ENCODE measurements at places on chromosomes 5 and 9.

DNA sequence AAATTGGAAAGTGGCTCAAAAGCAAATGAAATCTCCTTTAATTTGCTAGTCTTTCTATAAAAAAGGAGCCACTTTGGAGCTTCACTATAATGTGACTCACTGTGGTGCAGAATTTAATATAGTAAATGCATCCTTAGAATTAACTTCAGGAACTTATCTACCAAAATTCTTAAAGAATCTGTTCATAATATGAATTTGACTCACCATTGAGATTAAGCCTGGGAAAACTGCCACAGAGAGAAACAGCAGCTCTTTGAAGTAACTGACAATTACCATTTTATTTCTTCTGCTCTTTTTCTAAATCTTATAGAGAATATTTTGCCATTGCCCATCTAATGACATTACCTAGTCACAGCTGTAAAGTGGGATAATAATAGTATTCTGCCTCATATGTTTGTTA is 211.9 kb upstream of the CDH6 start:
- DNase-seq: no peak

DNA sequence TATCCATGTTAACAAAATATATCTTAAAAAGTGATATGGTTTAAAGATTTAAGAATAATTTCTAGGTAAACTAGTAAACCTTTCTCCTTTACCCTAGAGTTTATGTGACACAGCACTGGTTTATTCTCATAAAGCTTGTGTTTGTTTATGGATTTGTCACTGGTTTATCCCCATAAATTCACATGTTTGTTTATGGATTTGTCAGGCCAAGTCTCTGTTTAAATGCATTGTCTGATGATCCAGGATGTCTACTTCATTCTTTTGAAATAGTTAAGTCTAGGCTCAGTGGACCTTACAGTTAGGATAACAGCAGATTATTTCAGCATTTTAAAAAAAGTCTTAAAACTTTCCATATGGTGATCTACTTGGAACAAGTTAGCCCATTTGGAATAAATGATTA is 334.0 kb downstream of the ARRDC3 start:
- no peak for DNase-seq

DNA sequence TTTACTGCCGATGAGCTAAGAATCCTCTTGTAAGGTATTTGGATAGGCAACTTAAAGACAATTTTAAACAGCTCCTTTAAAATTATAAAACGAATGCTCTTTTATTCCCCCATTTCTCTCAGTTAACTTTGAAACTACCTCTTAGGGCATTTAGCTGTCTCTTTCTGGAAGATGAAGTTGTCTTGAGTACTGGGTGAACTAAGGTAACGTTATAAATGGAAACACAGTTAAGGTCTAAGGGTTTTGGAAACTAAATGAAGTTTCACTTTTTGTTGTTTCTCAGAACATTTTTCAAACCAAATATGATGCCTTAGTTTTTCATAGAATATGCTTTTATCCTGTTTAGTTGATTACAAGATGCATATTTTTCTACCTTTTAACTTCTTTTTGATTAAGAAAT is 6.8 kb downstream of the UBE2R2 start:
- no peak for DNase-seq

- no peak for DNase-seq
Measured at GRCh38 chr5:137995749-137996128, 37.1 kb downstream of the FAM13B start.

- DNase-seq: no peak
Measured at GRCh38 chr9:27749838-27750237, 176.6 kb upstream of the C9orf72 start.

- DNase-seq: no peak
Measured at GRCh38 chr5:18553269-18553668, 919.0 kb downstream of the TAF11L14 start.

DNA sequence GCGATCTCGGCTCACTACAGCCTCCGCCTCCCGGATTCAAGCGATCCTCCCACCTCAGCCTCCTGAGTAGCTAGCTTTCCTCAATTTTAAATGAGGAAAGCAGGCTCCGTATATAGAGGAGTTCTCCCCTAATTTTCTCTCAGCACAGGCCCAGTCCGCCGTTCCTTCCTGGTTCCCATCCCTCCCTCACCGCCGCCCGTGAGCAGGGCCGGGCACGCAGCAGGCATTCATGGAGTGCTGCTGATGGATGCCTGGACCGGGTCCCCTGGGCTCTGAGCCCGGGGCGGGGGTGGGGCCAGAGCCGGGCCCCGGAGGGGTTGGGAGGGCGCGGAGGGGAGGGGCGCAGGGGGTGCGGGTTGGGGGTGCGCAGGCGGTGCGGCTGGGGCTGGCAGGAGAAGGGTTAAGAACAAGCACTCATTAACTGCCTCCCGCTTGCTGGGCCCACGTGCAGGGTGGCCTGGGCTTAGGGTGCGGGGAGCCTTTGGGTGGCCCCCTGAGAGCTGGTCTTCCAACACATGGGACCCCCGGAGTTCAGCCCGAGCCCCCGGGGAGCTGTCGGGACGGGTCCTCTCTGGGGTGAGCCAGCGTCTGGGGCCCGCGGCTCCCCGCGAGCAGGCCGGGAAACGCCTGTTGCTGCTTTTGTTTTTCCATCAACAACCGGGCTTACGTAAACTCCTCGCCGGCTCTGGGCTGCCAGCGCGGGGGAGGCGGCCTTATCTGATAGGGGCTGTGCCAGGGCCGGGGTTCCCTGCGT is 33.7 kb downstream of the LHX2 start:
- no peak for DNase-seq

GRCh38 chr9:2966565-2967300 is 122.8 kb upstream of the PUM3 start:
- DNase-seq: no peak

- no peak for DNase-seq
Measured at GRCh38 chr5:116361171-116361967, 213.3 kb downstream of the SEMA6A start.

DNA sequence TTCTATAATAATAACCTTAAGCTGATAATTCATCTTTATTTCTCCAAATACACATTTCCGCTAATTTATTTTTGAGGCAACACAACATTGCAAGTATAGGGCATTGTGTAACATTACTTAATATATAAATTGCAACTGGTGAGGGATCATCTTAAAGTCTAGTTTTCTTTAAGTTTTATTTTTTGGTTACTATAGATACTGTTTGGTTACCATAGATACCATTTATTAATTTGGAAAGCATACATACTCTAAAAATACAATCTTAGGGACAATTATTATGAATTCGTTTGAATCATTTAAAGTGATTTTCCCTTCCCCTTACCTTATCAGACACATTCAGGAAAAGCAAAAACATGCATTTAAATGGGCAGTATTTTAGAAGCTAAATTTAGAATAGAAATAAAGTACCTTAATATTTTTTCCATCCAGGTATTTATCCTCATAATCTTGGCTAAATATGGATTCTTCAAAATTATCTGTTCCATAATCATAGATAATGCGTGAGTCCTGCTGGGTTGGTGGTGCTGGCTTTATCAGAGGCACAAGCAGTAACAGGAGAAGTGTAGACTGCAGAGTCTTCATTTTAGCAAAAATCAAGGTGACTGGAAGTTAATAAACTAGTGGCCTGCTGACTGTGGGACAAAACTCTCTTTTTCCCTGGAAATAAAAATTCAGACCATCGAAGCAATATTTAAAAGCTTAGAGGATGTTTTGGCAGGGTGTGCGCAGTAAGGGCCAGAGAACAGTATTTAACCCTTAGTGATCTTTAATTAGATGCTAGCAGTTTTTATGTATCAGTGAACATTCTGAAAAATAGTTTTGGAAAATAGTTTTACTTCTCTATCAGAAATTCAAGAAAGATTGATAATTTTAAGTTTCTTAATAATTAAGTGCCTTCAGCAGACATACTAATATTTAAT is 1.3 kb downstream of the OGN start:
- DNase-seq: no peak

DNA sequence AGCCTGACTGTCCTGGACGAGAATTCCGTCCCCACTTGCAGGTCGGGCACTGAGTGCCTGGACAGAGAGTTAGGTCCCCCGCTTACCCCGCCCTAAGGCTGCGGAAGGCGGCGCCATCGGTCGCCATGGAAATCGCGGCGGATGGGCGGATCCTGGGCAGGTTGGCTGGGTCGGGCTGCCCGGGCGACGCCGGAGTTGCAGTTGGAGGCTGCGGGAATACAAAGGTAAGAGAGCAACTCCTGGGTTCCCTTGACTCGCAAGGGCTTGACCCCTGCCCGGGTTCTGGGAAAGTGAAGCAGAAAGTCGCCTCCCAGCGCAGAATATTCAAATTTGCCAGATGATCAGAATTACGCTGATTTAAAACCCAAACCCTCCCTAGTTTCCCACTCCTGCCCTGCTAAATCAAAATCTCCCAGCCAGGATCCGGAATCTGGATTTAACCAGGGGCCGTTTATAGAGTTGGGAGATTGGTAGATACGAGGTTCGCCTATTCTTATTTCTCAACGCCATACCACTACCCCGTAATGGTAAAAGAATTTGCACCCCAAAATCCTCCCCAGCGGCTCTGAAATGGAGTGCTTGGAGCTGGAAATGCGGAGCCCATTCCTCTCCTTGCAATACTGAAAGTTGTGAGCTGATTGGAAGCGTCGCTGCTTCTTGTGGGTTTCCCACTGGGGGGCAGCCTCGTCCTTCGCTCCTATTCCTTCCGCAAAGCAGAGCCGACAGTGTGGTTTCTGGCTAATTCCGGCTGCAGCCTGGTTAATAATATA is 156.4 kb upstream of the RASEF start:
- DNase-seq: peak; percentile 5

DNA sequence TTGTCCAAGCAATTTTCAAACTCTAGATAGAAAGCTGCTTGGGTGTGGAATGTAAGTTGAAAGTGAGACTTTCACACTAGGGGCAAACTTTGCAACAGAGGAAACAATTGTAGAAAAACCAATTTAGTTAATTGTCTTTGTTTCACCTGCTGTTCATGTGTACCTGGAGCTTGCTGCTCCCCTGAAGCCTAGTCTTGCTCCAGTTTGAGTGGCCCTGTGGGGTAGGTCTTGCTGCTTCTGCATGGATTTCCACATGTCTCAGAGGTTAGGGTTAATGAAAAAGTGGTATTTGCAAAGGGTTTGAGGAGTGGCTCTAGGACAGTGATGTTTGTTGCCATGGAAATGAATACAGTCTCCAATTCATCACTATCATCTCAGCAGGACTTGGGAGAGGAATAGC is 182.2 kb downstream of the FSTL4 start:
- no peak for DNase-seq

DNA sequence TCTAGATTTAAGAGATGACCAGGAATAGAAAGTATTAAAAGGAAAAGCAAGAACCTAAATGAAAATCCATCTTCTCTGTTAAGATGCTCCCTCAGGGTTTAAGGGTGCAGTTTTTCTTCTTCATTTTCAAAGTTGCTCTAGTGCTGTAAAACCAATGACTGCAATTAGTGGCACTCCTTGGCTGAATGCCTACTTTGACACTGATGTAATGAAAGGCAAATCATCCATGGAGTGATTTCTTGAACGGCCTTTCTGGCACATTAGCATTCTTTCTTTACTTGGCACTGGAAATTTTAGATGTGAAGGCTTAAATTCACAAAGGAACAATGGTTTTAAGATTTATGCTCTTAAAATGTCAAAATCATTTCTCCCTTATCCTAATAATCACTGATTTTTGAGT is 19.3 kb upstream of the ISCA1 start:
- no peak for DNase-seq

DNA sequence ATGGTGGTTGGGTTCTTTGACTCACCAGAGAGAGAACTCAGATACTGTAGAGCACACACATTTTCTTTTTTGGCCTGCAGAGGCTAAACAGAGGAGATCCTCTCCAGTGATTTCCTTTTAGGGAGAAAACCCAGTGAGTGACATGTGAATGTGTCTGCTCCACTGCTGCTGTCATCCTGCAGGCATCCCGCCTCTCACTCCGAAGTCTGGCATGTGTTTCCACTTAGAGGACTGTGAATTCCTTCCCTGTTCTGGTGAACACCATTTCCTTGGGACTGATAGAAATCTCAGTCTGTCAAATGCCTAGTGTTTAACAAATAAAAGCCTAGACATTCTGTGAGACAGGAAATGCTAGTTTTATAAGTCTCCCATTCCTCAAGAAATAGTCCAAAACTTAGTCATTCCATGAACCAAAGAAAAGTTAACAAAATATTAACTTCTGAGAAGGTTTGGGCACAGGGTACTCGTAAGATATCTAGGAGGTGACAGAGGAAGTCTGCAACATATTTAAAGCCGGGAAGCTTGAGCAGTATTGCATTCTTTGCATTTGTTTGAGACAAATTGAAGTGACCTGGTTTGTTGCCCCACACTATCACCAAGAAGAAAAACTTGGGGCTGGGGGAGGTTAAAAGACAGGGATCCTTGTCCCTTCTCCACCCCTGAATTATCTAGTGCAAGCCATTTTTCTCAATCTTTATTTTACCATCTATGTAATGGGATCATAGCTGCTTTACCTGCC is 74.9 kb upstream of the NIPAL4 start:
- DNase-seq: no peak

- DNase-seq: peak; percentile 46
Measured at GRCh38 chr9:101449071-101449721, 13.6 kb upstream of the ALDOB start.
